Activated naive CD8-positive, alpha-beta T cell treated with anti-CD3 and anti-CD28 coated beads for 36 hours (primary cell): ENCODE measurements at places on chromosomes 13 and 19.

GRCh38 chr19:47186446-47187334 is 44.3 kb downstream of the BBC3 start:
- DNase-seq: peak; percentile 87
- peak overlapping the region; percentile 99 for H3K27ac ChIP-seq
- no peaks in the 10 kb centered on the region for H3K27me3 ChIP-seq

DNA sequence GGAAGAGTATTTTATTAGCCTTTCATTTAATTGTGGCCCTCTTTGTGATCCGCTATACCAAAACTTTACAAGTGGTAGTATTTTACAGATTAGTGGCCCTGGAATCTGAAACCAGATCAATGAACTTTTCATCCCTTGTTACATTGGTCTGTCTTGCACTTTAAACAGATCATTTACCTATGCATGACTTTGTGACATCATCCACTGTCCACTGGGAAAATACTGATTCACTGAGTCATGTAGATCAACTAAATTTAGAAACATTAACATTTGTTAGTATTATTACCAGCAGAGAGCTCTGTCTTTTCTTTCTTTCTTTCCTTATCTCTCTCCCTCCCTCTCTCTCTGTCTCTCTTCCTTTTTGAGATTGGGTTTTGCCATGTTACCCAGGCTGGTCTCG is 17.5 kb downstream of the PCDH8 start:
- no peak for DNase-seq
- H3K27me3 ChIP-seq: peaks cover 12% of the 10 kb centered on the region

GRCh38 chr13:95660981-95661581 is 15.9 kb upstream of the DNAJC3 start:
- H3K36me3 ChIP-seq: peaks cover 2% of the 10 kb centered on the region
- DNase-seq: no peak
- H3K27ac ChIP-seq: no peak overlapping the region
- H3K27me3 ChIP-seq: peaks cover 12% of the 10 kb centered on the region

DNA sequence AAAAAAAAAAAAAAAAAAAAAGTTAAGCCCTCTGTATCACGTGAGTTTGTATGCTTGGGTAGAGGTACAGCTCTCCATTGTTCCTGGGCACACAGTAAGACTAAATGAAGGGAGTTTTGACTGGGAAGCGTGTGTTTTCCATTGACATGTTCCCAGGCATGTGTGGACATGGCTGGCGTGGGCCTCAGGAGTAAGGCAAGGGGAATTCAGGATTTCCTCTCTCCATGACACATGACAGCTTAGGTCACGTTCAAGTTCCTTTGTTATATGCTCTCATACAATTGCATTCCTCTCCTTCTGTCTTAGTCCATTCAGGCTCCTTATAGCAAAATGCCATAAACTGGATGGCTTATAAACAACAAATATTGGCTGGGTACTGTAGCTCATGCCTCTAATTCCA is 17.1 kb upstream of the MAP3K10 start:
- DNase-seq: no peak
- no peak overlapping the region for H3K4me3 ChIP-seq
- no peaks in the 10 kb centered on the region for H3K36me3 ChIP-seq
- H3K4me1 ChIP-seq: no peaks in the 10 kb centered on the region
- no peak overlapping the region for H3K27ac ChIP-seq

- no peak overlapping the region for H3K27ac ChIP-seq
- peaks cover 3% of the 10 kb centered on the region for H3K36me3 ChIP-seq
- no peak for DNase-seq
- H3K27me3 ChIP-seq: peaks cover 27% of the 10 kb centered on the region
- H3K4me1 ChIP-seq: peaks cover 67% of the 10 kb centered on the region
These were observed 110.2 kb downstream of the TEX26 start for GRCh38 chr13:31042481-31043165.

DNA sequence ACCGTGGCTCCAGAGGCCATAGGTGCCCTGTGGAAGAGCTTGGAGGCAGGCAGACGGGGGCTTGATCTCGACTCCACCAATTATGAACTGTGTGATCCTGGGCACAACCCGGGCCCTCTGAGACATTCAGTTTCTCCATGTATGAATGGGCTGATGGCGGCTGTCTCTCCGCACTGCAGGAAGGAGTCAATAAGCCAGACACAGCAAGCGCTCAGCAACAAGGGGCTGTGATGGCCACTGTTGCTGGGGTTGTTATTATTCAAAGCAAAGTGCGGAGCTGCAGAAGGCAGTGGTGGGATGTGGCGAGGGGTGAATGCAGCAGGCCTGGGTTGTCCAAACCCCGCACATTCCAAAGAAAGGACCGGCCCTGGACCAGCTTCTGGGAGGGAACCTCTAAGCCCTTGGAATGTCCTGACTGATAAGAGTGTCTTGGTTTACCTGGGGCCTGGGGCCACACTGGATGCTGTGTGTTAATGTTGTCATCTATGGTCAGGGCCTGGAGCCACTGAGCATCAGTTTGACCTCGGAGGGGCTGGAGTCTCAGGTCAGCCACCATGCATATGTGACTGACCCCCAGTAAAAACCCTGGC is 8.3 kb downstream of the TMEM143 start:
- DNase-seq: no peak
- peaks cover 7% of the 10 kb centered on the region for H3K4me1 ChIP-seq
- H3K4me3 ChIP-seq: no peak overlapping the region

DNA sequence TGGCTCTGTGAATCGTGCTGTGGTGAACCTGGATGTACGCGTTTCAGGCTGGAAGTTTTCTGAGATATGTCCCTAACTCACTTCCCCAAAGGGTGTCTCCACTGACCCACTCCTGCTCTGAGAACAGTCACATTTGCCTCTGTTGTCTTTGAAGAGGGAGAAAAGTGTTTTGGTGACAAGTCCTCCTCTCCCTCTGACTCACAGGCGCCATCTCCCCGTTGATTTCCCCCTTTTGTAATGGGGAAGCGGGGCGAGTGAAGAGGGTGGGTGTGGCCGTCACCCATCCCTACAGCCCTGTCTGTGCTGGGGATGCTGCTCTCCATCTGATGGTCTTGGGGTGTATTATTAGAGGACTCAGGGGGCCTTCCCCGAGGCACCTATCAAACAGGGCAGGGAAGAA is 9.6 kb downstream of the APC2 start:
- no peak overlapping the region for H3K27ac ChIP-seq
- peaks cover 36% of the 10 kb centered on the region for H3K27me3 ChIP-seq
- peaks cover 7% of the 10 kb centered on the region for H3K36me3 ChIP-seq
- no peak for DNase-seq
- no peak overlapping the region for H3K4me3 ChIP-seq

- no peak overlapping the region for H3K27ac ChIP-seq
- DNase-seq: no peak
These were observed 249.6 kb downstream of the OXGR1 start for GRCh38 chr13:96744367-96745331.

- H3K27ac ChIP-seq: no peak overlapping the region
- H3K4me3 ChIP-seq: no peak overlapping the region
- peaks cover 8% of the 10 kb centered on the region for H3K27me3 ChIP-seq
- no peak for DNase-seq
- no peaks in the 10 kb centered on the region for H3K36me3 ChIP-seq
These were observed 102.9 kb upstream of the STARD13 start for GRCh38 chr13:33388286-33388998.

- H3K4me3 ChIP-seq: no peak overlapping the region
- peak overlapping the region; percentile 49 for H3K27ac ChIP-seq
- H3K27me3 ChIP-seq: no peaks in the 10 kb centered on the region
- DNase-seq: no peak
- H3K4me1 ChIP-seq: peaks cover 42% of the 10 kb centered on the region
These were observed 4.3 kb downstream of the PHF11 start for GRCh38 chr13:49499889-49500660.

DNA sequence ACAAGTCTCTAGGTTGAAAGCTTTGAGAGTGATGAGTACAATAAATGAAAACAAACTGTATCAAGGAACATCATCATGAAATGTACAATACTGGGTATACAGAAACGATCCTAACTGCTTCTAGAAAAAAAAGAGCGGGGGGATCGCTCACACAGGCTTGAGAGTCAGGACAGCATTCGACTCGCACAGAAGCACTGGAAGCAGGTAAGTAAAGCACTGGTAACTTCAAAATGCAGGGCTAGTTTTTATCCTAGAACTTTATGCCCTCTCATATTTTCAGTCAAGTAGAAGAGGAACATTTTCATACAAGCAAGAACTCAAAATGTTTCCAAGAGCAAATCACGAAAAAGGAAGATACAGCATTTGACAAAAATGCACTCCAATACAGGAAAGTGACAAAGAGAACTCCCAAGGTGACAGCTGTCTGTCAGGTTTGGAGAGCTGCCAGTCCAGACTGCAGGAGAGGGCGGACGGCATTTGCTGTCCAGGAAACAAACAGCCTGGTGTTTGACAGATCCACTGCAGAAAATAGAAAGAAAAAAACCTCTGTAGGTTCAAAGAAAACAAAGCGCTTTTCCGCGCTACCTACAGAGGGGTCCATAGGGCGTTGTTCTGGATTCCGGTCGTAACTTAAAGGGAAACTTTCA is 58.2 kb upstream of the XPO4 start:
- peaks cover 4% of the 10 kb centered on the region for H3K4me1 ChIP-seq
- peaks cover 31% of the 10 kb centered on the region for H3K27me3 ChIP-seq
- no peak overlapping the region for H3K4me3 ChIP-seq
- no peak overlapping the region for H3K27ac ChIP-seq

GRCh38 chr19:55346725-55347441 is 7.2 kb downstream of the KMT5C start:
- DNase-seq: no peak

GRCh38 chr13:20969182-20969581 is 66.6 kb upstream of the XPO4 start:
- no peak overlapping the region for H3K27ac ChIP-seq
- peaks cover 4% of the 10 kb centered on the region for H3K27me3 ChIP-seq
- H3K4me1 ChIP-seq: peaks cover 10% of the 10 kb centered on the region
- H3K4me3 ChIP-seq: no peak overlapping the region
- no peaks in the 10 kb centered on the region for H3K36me3 ChIP-seq

GRCh38 chr13:111561091-111561781 is 240.8 kb downstream of the TEX29 start:
- H3K4me1 ChIP-seq: no peaks in the 10 kb centered on the region
- no peak overlapping the region for H3K4me3 ChIP-seq
- no peak for DNase-seq
- H3K27me3 ChIP-seq: peaks cover 10% of the 10 kb centered on the region
- no peaks in the 10 kb centered on the region for H3K36me3 ChIP-seq
- H3K27ac ChIP-seq: no peak overlapping the region

- H3K27ac ChIP-seq: no peak overlapping the region
- no peaks in the 10 kb centered on the region for H3K36me3 ChIP-seq
- no peaks in the 10 kb centered on the region for H3K4me1 ChIP-seq
- no peak for DNase-seq
- peaks cover 9% of the 10 kb centered on the region for H3K27me3 ChIP-seq
These were observed 172.7 kb downstream of the UQCRFS1 start for GRCh38 chr19:29040292-29040691.

- DNase-seq: no peak
- peaks cover 2% of the 10 kb centered on the region for H3K4me1 ChIP-seq
- H3K27me3 ChIP-seq: peaks cover 68% of the 10 kb centered on the region
These were observed 465.0 kb downstream of the ITGBL1 start for GRCh38 chr13:101917475-101917810.

GRCh38 chr19:33830264-33830663 is 33.6 kb downstream of the KCTD15 start:
- peaks cover 21% of the 10 kb centered on the region for H3K27me3 ChIP-seq
- no peaks in the 10 kb centered on the region for H3K36me3 ChIP-seq
- no peak for DNase-seq
- H3K4me1 ChIP-seq: no peaks in the 10 kb centered on the region
- H3K4me3 ChIP-seq: no peak overlapping the region
